Sciatic nerve (tissue), 2 donors: ENCODE measurements at places on chromosomes 16 and 17. TPM values are rescaled to one million over a fixed set of nuclear protein-coding genes. Genes with fewer than 3 reads are reported as not detected.
A peak's percentile ranks its signal among the peaks of the same experiment; 100 is the strongest.

- DNase-seq: peak; percentile 88
Measured at GRCh38 chr16:30949650-30950515, 1.0 kb downstream of the ORAI3 start.

GRCh38 chr17:42031584-42031983 lies 11.7 kb downstream of the NKIRAS2 start:
- DNase-seq: no peak

DNA sequence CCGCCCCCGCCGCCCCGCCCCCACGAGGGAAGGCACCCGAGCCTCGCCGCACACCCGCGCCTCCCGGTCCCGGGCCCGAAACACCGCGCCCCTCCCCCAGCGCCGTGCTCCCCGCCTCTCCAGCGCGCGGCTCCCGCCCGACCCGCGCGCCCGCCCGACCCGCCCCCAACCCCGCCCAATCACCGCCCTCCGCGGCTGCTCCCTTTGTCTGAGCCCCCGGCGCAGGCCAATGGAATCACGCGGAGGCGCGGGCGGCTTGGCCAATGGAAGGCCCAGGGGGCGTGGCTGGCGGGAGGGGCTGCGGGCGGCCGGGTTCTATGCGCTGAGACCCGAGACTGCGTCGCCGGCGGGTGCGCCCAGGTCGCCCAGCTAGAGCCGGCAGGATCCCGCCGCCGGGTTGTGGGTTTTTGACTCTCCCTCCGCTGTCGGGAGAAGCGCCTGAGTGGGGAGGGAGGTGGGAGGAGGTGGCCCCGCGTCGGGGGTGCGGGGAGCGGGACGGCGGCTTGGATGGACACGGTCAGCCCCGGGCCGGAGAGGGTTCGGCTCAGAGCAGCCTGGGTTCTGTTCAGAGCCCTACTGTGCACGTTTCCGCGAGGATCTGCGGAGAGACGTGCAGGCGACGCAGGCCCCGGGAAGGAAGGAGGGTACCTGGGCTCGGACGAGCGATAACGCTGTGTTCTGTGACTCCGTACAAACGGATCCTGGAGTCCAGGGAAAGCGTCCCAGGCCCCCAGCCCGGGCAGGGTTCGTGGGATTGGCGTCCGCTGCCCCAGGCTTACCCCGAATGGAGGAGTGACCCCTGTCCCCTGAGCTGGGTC lies 49.0 kb upstream of the BAHCC1 start:
- DNase-seq: peak; percentile 100

TMEM114 gene
- total RNA-seq: not detected
